Sciatic nerve (tissue), 2 donors: ENCODE measurements at places on chromosomes 3 and 15.

- DNase-seq = no peak
Measured at GRCh38 chr3:141913150-141913811, 36.8 kb downstream of the ATP1B3 start.

- DNase-seq = no peak
Measured at GRCh38 chr3:157305392-157305791, 131.3 kb upstream of the PTX3 start.

GRCh38 chr3:124092811-124093210 is 100.9 kb upstream of the ROPN1 start:
- no peak for DNase-seq

DNA sequence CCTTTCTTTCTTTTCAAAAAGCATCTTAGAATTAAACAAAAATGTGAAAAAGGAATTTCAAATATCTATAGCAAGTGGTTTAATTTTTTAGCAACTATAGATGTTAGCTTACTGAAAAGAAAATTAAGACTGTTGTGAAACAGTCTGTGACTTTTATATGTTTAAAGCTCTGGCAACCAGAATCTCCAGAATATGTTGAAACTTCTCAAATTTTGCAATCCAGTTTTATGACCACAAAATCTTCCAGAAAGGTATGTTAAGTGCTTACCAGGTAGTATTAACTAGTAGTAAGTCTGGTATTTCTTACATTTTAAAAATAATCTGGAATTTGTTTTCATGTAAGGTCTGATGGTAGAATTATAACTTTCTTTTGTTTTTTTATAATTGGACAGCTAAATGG is 235.0 kb downstream of the SLC9A9 start:
- DNase-seq = no peak

- no peak for DNase-seq
Measured at GRCh38 chr15:58021332-58022230, 43.9 kb downstream of the ALDH1A2 start.

- DNase-seq = no peak
Measured at GRCh38 chr15:96264351-96264798, 66.1 kb upstream of the NR2F2 start.

- no peak for DNase-seq
Measured at GRCh38 chr3:148331081-148331846, 366.4 kb upstream of the AGTR1 start.

DNA sequence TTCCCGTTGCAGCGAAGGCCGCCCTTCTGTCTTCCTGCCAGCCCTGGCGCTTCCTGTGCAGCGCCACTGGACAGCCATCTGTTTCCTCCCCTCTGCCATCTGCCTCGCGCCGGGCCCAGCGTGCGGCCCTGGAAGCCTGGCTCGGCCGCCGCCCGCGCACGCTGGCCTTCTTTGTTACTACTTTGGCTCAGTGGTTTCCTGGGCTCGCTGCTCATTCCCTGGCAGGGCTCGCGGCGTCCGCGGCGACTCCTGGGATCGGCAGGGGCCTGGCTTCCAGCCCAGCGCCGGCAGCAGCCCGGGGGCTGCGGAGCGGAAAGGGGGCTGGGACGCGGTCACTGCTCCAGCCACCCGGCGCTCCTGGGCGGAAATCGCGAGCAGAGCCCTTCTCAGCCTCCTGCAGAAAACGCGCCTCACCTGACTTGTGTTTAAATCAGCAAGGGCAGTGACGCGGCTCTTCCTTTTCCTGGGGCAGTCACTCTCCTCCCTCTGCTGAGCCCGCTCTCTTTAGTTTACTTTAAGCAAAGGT is 10.0 kb downstream of the CMTM7 start:
- peak; percentile 83 for DNase-seq

DNA sequence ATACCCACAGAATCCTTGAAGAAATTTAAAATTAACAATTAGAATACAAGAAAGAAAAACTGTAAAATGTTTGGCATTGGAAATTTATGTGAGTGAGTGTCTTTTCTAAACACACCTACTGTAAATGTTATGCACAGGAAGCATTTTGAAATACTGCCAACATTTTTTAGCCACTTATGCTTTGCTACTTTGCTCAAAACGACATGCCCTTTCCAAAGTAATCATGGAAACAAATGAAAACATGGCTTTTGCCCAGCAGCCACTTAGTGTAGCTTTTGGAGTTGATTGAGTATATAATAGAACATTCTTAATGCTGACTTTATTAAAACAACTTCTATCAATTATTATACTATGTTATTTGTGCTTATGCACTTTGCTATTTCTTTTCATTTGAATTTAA is 823.0 kb downstream of the CADM2 start:
- DNase-seq = no peak

DNA sequence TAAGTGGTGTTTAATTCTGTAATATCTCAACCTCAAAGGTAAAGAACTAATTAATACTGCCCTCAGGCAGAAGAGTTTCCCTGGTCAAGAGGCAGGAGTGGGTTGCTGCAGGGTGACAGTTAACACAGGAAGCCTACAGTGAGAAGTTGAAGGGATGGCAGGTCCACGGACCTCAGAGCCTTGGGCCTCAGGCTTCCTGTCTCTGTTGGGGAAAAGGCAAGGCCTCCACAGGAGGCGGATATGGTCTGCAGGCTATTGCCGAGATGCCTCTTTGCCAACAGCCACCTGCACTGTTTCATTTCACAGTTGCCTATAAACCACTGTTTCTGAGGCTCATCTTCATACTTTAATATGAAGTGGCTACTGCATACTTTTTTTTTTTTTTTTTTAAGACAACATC is 33.3 kb upstream of the RPN1 start:
- no peak for DNase-seq

- DNase-seq = peak; percentile 78
Measured at GRCh38 chr3:4656059-4656458, 162.9 kb downstream of the ITPR1 start.

DNA sequence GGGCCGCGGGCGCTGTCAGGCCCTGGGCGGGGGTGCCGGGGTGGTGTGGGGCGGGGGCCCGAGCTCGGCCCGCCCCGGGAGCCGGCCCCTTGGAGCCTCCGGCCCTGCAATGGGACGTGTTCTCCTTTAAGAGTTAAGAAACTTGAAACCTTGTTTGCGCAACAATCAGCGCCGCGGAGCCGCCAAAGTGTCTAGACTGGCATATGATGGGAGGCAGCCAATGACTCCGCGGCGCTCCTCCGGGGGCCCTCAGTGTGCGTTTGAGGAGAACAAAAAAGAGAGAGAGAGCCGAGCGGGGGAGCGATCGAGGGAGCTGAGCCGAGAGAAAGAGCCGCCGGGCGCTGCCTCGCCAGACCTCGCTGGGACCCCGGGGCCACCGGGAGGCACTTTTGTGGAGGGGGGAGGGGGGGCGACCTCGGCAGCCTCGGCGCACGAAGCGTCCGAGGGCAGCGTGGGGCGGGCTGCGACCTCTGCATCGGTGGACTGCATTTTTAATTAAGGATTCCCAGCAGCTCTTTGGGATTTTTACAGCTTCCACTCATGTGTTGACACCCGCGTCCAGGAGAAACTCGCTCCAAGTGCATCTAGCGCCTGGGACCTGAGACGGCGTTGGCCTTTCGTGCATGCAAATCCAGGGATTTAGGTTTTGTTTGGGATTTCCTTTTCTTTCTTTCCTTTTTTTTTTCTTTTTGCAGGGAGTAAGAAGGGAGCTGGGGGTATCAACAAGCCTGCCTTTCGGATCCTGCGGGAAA is at the start of gene SMAD6:
Gene SMAD6 (plus strand): TSS at position 202 of the 752 bp plus-strand sequence. CDS start 1,023 bp downstream, outside the sequence.
- DNase-seq = peak; percentile 97

GRCh38 chr3:57918123-57918837 is 89.9 kb upstream of the FLNB start:
- no peak for DNase-seq

GRCh38 chr3:84789961-84790360 is 168.8 kb upstream of the CADM2 start:
- DNase-seq = no peak

GRCh38 chr3:129892857-129893580 is 492 bp downstream of the TMCC1 start:
- DNase-seq = peak; percentile 71

DNA sequence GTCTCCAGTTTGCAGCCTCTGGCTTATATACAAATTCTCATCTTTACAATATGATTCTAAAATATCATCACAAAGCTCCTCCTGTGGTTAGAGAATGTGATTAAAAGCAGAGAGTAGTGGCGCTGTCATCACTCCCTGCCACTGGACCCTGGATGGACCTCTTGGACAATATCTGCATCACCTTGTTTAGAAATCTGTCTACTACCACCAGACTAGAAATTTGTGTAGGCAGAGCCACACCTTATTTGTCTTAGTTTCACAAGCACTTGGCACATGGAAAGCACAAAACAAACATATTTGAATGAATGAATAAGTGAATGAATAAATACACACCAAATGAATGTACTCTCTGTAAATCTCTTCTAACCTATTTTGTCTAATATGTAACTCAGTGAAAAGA is 68.1 kb downstream of the IMPG2 start:
- DNase-seq = no peak

- no peak for DNase-seq
Measured at GRCh38 chr3:50299929-50300680, 900 bp upstream of the HYAL3 start.

DNA sequence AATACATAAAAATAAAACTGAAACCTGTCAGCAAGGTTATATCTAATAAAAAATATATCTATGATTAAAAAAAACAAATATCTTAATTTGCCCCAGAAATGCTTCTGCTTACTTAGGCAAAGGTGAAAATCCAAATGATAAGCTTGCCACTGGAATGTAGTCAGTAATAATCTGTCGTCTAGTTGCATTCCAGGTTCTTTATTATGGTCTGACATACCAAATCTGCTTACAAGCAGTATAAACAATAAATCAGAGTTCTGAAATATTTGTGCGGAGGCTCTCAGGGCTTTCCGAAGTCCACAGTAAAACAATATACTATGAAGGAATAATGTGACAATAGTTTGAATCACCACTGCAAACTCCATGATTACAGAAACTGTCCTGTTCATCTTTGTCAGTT is 1133.5 kb downstream of the ROBO1 start:
- no peak for DNase-seq

GRCh38 chr3:22319446-22319845 is 568.4 kb upstream of the ZNF385D start:
- no peak for DNase-seq

GRCh38 chr15:77017091-77017660 is 22.2 kb downstream of the PSTPIP1 start:
- no peak for DNase-seq

DNA sequence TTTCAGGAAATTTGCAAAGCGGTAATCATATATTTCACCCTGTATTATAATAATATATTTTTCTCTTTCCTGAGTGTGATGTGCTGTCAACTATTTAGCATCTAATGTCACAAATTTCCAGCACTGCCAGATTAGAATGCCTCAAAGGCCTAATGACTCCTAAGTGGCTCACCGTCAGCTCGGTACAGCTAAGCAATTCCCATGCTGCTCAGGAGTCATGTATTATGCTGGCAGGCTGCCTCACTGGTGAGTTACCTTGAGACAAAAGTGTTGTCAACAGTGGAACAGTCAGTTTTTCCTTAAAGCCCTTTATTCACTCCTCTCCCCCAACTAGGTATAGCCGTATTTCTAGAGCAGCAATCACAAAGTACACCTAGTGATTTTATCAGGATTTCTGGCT is 83.6 kb downstream of the NSUN3 start:
- no peak for DNase-seq

GRCh38 chr3:194787650-194788049 is 102.0 kb downstream of the FAM43A start:
- DNase-seq = no peak

DNA sequence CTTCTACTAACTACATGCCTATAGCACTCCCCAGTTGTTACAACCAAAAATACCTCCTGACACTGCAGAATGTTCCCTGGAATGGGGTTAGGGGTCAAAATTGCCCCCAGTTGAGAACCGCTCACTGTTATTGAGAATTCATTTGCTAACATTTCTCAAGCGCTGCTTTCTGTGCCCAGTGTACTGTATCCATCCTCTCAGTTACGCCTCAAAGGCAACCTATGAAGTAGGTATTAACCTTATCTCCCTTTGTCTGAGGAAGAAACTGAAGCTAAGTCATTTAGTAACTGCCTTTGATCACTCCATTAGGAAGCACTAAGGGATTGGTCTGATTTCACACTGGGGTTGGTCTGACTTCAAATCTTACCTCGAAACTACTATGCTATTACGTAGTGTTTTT is 70.1 kb downstream of the CADPS start:
- DNase-seq = no peak

DNA sequence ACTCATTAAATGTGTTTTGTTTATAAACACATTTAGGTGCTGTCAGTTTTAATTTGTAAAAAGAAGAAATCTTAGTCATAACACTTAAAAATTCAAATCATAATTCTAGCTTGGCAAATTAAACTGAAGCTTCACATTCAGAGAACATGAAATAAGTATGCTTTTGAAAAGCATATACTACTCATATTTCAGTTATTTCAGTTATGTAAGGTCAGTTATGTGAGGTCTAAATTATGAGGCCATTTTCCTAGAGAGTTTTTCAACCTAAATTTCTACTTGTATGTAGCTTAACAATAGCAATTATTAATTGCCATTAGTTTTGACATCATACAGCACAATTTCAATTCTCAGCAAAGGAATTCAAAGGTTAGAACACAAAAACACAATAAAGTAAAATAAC is 465.0 kb downstream of the PLOD2 start:
- DNase-seq = no peak

DNA sequence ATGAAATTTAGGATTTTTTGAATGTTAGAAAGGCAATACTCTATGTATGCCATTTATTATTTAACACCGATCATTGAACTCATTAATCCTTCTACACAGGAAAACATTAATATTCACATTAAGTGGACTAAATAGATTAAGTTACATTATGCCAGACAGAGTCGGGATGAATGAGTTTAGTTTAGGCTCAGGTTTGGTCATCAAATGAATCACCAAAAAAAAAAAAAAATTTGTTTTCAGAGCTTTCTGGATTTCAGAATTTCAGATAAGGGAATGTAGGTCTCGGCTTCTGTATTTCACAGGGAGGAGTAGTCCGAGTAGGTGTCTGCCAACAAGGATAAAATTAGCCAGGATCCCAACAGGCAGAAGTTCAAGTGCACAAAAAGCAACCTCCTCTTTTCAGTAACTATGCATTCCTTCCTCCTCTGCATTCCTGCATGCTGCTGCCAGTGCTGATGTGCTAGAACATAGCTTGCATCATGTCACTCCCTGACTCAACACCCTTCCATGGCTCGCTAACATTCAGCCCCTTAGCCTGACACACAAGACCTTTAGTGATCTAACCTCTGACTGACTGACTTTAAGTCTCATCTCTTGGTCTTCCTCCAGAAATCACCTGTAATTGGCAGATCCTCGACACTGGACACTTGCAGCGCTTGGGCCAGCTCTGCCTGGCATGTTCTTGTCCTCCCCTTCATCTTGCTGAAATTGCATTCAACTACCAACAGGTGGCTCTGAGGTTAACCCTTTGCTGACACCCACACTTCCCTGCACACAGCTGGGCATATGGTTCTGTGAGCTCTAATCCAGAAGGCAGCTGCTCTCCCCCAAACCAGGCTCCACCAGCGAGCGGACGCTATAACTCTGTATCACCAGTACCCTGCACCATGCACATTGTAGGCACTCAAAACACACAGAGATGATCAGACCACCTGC is 145.4 kb upstream of the PROK2 start:
- no peak for DNase-seq

- no peak for DNase-seq
Measured at GRCh38 chr3:5630406-5630805, 442.9 kb downstream of the EDEM1 start.
